ENCODE measurements at places on chromosomes 16 and 17.

- no peak for DNase-seq
Observed at GRCh38 chr17:19672009-19672750, 23.6 kb downstream of the ALDH3A2 start.

GRCh38 chr16:2852731-2853507, 5.1 kb downstream of the PRSS22 start:
- DNase-seq = no peak

DNA sequence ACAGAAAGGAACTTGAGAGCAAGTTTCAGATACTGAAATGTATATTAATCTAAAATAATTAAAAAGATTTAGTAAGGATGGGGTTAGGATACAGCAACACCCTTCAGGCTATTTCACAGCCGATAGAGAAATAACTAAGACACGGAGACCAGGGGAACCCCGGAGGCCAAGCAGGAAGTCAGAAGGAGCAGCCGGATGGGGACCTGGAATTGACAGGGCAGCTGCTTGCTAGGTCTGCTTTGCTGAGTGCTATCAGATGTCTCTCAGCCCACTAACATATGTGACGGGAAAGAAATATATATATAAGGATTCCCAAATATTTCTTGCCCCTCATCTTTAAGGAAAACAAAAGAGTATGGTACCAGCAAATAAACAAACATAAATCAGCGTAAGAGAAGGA, 154.1 kb upstream of the CDH5 start:
- no peak for DNase-seq

DNA sequence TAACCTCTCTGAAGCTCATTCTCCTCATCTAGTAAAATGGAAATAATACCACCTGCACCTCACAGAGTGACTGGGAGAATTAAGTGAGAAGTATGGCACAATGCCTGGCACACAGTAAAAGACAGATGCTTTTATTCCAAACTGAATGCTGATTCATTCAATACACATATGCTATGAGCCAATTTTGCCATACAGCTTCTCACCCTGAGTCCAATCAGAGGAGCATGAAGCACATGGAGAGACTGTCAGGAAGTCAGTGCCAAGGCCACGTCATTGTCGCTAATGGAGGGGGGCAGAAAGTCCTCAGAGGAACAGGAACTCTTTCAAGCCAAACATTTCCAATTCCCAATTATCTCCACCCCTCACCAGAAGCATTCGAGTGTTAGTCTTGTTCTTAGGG, 11.6 kb downstream of the MKS1 start:
- DNase-seq = peak; percentile 73

DNA sequence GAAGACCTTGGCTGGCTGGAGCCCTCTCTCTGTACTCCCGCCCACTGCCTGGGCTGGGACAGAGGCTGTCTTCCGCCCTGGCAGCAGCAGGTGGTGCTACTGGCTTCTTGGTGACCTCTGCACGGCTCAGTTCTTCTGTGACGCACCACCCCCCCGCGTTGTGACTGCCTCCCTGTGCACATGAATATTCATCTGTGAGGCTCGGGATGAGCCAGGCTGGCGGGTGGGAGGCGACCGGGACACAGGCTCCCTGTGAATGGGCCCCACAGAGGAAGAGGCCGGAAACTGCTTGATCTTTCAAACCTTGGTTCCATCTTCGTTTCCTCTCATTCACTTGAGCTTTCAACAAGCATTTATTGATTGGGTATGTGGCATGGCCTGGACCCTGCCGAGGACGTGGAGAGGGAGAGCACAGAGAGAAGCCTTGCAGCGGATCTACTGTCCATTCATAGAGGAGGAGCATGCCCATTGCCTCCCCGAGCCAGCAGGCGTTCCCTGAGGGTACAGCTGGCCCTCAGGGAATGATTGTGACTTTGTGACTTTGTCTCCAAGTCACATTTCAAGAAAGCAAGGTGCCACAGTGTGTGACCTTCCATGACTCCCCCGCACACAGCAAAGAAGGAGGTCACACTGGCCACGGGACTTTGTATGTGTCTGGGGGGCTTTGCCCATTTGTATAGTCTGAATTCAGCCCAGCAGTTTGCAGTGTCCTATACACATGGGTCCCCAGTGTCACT, 45.0 kb downstream of the B9D1 start:
- DNase-seq = no peak

DNA sequence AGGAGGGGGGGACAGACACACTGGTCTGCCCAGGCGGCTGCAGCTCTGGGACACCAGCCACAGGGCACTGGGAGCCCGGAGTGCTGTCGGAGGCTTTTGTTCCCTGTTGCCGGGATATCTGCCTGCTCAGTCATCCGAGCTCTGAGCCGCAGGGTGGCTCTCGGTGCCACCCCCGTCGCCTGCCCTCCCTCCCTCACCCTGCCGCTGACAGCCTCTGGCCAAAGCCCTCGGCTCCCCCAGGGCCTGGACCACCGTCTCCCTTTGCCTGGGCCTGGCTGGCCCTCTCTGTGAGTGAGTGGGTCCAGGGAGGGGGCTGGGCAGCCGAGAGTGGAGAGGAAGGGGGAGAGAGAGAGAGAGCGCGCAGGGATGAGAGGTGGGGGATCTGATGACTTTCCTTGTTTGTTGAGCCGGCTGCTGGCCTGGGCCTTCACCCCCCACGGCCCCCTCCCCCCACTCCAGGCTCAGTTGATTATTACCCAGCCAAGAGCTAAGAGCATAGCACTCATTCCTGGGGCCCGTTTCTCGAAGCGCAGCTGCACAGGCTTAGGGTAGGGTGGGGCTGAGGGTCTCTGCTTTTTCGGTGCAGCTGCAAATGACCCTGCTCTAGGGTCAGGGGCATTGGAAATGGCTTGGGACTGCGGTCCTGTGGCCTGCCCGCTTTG, 2.7 kb downstream of the FOXJ1 start:
- no peak for DNase-seq

DNA sequence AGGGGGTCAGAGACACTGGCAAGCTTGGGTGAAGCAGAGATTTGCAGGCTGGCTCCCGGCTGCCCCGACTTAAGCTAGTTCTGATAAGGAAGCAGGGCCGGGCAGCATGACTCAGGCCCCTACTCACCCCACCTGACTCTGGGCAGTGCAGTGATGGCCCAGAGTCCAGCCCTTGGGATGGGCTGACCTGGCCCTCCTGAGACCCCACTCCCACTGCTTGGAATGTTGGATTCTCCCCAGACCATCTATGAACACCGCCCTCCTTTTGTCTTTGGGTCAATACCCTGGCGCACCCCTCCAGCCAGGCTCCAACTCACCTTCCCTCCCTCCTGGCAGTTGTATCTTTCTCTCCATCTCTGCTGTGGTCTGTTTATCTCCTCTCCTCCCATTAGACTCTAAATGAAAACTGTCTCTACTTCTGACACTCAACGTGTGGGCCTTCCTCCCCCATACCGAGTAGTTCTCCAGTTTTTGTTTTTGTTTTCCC, 21.0 kb downstream of the LGALS3BP start:
- peak; percentile 38 for DNase-seq

DNA sequence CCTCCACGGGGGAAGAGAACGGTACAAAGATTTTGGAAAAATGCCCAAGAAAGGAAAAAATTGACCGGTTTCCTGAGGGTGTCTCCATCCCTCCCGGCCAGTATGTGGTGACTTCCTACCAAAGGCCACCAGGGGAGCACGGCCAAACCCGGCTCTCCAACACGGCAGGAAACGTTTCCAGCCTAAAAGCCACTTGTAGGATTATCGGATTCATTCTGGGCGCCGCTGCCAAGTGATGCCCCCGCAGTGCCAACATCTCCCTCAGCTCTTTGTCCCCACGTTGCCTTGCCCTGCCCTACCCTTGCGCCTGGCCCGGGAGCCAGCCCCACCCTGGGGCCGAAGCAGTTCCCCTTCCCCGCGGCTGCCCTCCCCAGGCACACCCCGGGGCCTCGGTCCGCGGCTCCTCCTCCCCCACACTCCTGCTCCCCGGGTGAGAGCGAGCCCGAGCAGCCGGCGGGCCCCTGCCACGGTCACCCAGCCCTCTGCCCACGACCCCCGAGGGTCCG, 688 bp downstream of the CRK start:
- DNase-seq = peak; percentile 72

DNA sequence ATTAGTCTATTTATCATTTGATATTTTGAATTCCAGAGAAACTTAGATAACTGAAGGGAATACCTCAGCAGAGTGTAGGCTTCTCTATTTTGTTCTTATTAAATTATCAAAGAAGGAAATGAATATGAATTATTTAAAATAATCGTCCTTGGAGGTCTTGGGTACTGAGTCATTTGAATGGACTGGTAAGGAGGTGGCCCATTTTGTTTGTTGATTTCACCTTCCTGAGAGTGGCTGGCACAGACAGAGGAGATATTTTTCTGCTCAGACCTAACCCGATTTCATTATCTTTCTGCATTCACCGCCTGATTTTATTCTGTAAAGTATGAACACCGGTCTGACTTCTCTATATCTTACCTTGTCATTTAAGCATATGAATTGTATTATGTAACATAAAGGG, 88.0 kb downstream of the USP22 start:
- DNase-seq = no peak

DNA sequence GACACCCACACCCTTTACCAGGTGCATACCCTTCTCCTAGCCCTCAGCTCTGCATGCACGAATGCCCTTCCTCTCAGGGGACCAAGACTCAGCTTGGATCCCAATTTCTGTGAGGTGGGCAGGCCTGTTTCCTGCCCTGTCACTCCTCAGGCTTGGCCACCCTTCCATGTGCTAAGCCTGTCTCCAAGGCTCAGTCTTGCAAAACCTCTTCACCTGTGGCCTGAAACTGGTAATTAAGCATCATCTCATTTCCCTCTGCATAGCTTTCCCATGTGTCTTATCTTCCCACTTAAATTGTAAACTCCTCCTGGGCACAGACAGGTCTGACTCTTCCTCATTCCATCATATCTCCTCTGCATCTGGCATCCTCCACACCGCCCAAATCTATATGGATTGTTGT, 31.0 kb upstream of the SMPD3 start:
- no peak for DNase-seq

DNA sequence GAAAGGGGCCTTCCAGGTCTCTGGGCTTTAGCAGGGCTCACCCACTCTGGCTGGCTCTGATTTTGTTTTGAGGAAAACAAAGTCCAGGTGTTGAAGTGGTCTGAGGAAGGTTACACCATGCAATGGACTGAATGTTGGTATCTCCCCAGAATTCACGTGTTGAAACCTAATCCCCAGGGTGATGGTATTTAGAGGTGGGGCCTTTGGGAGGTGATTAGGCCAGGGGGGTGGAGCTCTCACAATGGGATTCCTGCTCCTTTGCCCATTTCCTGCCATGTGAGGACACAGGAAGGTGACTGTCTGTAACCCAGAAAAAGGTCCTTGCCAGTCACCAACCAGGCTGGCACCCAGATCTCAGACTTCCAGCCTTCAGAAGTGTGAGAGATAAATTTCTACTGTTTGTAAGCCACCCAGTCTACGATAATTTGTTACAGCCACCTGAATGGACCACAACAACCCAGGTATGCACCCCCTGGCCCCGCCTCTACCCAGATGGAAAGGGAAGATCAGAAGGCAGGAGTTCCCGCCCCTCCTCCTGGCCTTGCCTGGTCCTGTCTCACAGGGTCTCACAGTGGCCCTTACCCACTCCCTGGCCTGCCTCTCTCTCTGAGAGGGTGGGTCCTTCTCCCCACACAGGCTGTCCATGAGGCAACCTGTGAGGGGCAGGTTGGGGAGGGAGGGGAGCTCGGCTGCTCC, 32.0 kb downstream of the LRRC75A start:
- DNase-seq = no peak

DNA sequence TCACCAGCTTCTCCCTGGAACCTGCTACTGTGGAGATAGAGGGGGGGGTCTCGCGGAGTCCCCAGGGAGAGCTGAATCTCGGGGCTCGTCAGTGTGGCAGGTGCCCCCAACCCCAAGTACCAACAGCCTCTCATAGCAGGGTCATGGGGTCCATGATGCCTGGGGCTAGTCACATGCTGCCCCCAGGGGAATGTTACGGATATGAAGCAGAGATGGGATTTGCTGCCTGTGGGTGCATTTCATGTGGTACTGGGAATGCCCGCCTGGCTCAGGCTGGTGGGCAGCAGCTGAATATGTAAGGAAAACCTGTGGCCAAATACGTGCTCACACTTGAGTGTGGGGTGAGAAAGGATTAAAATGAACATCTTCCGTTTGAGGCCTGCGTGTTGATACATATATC, 49.4 kb downstream of the MEAK7 start:
- DNase-seq = no peak

GRCh38 chr16:14491861-14492529, 138.1 kb downstream of the PARN start:
- no peak for DNase-seq

- peak; percentile 8 for DNase-seq
Observed at GRCh38 chr17:19641687-19642372, 6.7 kb upstream of the ALDH3A2 start.

DNA sequence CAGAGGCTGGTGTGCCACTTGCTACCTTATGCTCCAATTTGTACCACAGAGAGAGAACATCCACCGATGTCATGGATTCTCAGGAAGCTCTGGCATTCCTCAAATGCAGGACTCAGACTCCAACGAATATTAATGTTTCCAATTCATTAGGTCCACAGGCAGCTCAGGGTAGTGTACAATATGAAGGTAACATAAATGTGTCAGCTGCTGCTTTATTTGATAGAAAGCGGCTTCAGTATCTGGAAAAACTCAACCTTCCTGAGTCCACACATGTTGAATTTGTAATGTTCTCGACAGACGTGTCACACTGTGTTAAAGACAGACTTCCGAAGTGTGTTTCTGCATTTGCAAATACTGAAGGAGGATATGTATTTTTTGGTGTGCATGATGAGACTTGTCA, 16.1 kb downstream of the SLFN5 start:
- no peak for DNase-seq

GRCh38 chr17:2029911-2030778, at the start of gene DPH1:
DPH1 (plus strand) TSS chr17:2030153; CDS start chr17:2030170, 17 bp downstream.
- DNase-seq = peak; percentile 80

DNA sequence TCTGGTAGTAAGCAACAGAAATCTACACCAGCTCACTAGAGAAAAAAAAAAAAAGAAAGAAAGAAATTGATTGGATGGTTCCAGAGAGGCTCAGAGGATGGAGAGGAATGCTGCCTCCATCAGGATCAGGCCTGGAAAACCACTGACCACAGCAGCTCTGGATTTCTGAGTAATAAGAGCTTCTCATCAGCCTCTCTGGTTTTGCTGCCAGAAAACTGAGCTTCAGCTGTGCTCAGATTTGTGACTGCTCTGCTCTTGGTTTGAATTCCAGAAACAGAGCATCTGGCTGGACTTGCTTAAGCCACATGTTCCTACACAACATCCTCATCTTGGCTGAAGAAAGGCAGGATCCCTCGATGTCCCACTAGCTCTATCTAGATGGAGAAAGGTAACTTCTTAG, 25.9 kb downstream of the IRX6 start:
- no peak for DNase-seq

DNA sequence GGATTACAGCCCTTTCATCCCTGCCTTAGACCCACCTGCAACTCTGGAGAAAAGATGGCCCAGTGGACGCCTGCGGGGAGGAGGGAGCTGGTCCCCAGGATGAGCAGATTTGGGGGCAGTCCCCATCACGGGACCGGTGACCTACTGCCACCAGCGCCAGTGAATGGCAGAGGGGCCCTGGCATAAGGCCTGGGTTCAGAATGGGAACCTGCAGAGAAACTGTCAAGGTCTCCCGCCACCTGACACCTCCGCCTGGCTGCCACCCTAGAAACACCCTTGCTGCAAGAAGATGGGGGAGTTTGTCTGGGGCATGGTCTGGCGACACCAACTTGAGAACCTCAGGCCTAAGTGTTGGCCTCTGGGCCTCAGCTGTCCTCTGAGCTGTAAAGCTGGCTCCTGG, 335.7 kb downstream of the SEC14L1 start:
- no peak for DNase-seq

GRCh38 chr17:73198201-73198929, 5.5 kb downstream of the COG1 start:
- no peak for DNase-seq

GRCh38 chr16:12300490-12300889, 324.0 kb downstream of the SNX29 start:
- DNase-seq = no peak

GRCh38 chr17:60770946-60771422, 93.3 kb downstream of the BCAS3 start:
- no peak for DNase-seq
